ELF-1 (cell line): ENCODE measurements at places on chromosomes 4 and X.

DNA sequence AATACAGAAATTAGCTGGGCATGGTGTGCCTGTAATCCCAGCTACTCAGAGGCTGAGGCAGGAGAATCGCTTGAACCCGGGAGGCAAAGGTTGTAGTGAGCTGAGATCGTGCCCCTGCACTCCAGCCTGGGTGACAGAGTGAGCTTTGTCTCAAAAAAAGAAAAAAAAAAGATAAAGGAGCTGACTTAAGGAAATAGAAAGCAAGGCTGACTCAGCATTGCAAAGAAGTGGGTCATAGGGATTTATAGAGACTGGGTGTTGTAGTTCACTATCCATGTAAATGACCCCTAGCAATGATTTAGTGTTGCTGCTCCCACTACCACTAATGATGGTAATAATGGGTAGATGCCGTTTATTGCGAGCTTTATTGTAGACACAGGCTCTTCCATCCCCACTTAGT, 47.6 kb downstream of the ADD1 start:
- no peak for DNase-seq

GRCh38 chr4:99872570-99872969, 21.7 kb downstream of the LAMTOR3 start:
- no peak for DNase-seq

DNA sequence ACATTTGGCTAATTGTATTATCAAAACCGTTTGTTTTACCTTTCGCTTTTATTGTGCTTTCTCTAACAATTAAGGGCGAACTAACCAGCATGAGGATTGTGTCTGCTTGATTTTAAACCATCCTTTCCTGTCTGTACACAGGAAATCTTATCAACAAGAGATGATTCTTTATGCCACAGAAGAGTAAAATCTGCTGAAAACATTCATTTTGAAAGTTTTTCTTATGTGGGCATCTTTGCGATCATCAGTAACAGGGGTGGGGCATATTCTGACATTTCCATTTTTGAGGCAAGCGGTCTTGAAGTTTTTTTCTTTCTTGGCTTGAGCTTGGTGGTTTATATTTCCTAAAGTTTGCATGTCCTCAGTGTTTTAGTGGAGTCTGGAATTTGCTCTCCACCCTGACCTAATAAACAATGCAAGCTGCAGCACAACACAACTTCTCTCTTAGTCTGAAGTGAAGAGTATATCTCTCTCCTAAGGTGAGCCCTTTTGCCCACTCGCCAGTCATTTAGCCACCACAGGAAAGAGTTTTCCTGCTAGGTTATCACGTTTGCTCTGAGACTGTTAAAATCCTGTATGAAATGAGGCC, 26.6 kb downstream of the NFKB1 start:
- DNase-seq: no peak

GRCh38 chr4:74237425-74237966, 70.8 kb upstream of the EPGN start:
- DNase-seq: no peak

- DNase-seq: no peak
These were observed 56.8 kb downstream of the TAPT1 start for GRCh38 chr4:16169490-16169889.

- DNase-seq: no peak
These were observed 102.6 kb downstream of the ARHGAP10 start for GRCh38 chr4:147834480-147834879.

- no peak for DNase-seq
These were observed 74.5 kb upstream of the EOLA2 start for GRCh38 chrX:150012647-150013381.

GRCh38 chrX:110008011-110008635, 5.2 kb downstream of the TMEM164 start:
- DNase-seq: no peak

GRCh38 chrX:7704205-7704604, 138.8 kb upstream of the VCX start:
- DNase-seq: no peak

DNA sequence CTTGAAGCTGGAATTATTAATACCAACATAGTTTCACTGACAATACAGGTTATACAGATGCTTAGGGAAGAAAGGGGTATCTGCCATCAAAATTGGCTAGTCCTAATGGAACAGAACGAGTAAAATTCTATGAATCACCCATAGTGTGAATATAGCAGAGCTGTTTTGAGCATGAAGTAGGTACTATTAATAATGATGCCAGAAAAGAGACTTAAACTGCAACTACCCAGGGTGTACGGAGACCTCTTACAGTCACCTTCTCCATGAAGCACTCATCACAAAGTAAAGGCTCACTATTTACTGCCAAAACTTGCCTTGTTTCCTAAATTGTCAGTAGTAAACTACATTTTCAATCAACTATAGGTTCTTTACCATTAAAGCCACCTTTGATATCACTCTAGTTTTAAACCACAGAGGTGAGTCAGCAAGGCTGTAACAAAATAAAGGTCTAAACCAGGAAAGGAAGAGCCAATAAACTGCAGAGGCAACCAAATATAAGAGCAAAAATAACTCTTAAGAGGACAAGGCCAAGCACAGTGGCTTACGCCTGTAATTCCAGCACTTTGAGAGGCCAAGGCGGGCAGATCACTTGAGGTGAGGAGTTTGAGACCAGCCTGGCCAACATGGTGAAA, 114.4 kb downstream of the FRYL start:
- DNase-seq: no peak

DNA sequence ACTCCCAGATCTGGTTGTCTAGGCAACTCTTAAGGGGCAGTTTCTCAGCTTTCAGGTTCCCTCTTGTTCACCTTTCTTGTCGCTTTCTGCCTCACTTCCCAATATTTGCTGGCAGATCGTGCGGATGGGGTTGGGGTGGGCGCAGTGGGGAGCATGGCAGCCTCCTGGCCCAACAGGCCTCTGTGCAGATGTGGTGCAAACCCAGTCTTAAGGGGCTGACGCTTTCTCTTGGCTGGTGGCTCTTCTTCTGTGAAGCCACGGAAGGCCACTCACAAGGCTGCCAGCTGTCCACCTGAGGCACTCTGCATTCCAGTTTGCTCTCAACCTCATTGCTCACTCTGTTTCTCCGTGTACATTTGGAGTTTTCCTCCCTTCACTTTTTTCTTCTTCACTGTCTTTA, 61.7 kb downstream of the NBDY start:
- no peak for DNase-seq

GRCh38 chr4:155353923-155354540, 22.7 kb downstream of the MAP9 start:
- DNase-seq: peak; percentile 21

- no peak for DNase-seq
These were observed 287.7 kb downstream of the CPXCR1 start for GRCh38 chrX:89034679-89035078.
